ENCODE measurements at places on chromosomes 12 and 14.

DNA sequence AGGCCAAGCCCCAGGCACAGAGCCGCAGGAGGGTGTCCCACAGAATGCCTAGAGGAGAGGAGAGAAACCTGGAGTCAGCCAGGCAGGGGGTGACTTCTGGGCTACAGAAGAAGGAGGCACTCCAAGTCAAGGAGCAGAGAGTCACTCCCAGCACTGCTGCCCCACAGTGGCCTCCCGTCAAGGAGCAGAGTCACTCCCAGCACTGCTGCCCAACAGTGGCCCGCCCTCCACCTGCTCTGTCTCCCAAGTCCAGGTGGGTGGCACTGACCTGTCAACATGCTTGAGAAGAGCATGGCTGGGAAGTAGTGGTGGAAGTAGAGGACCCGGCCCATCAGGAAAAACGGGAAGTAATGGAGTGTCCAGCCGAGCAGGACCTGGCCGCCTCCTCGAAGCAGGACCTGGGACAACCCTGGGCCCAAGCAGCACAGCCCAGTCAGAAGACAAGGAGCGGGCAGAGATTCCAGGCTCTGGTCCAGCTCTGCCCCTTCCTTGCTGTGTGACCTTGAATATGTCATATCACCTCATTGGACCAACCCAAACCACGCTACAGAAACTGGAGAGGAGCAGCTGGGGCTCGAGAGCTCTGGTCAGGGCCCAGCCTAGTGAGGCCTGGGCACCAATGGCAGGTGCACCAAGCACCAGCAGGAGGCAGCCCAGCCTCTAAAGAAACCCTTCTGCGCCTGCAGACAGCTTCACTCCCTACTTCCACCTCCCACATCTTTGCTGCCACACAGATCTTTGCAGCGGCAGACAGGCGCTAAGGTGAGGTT is 7.6 kb upstream of the NGB start:
- DNase-seq, result no peak

DNA sequence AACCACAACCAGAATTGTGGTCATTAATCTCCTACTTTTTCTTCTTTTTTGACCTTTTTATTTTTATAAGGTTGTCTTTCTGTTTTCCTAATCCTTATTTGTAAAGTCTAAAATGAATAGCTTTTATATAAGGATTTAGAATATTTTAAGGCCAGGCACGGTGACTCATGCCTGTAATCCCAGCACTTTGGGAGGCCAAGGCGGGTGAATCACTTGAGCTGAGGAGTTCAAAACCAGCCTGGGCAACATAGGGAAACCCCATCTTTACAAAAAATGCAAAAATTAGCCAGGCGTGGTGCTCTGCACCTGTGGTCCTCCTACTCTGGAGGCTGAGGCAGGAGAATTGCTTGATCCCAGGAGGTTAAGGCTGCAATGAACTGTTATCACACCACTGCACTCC is 55.1 kb downstream of the IFT81 start:
- no peak for DNase-seq

GRCh38 chr12:4161718-4162117 is 111.8 kb upstream of the CCND2 start:
- DNase-seq, result no peak

DNA sequence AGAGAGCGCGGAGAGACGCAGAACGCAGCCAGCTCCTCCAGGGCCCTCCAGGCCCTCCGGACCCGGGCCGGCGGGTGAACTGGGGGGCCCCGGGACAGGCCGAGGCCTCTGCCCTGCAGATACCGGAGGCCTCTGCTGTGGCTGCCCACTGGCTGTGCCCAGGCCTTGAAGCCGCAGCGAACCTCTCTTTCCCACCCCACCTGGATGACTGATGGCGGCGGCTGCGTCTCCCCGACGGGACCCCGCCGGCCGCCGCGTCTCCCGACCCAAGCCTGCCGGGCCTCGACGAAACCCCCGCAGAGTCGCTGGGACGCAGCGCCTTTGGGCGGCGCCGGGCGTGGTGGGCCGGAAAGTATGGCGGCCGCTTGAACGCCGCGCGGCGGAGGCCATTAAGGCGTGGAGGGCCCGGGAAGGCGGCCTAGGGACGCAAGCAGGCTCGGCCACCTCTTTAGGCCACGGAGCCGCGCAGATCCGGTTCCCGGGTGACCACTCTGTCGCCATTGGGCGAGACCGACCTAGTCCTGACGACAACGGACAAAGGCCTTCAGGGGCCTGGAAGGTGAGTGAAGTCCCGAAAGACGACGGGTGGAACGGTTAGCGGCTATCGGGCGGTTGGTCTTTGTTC is 8.4 kb upstream of the ERGIC2 start:
- no peak for DNase-seq

- no peak for DNase-seq
Measured at GRCh38 chr12:91893476-91893875, 252.2 kb downstream of the BTG1 start.

Data from osteocyte (in vitro differentiated cells).